CD4-positive, alpha-beta memory T cell (primary cell): ENCODE measurements at places on chromosomes 13 and 19. TPM values are rescaled to one million over a fixed set of nuclear protein-coding genes. Genes with fewer than 3 reads are reported as not detected.

DNA sequence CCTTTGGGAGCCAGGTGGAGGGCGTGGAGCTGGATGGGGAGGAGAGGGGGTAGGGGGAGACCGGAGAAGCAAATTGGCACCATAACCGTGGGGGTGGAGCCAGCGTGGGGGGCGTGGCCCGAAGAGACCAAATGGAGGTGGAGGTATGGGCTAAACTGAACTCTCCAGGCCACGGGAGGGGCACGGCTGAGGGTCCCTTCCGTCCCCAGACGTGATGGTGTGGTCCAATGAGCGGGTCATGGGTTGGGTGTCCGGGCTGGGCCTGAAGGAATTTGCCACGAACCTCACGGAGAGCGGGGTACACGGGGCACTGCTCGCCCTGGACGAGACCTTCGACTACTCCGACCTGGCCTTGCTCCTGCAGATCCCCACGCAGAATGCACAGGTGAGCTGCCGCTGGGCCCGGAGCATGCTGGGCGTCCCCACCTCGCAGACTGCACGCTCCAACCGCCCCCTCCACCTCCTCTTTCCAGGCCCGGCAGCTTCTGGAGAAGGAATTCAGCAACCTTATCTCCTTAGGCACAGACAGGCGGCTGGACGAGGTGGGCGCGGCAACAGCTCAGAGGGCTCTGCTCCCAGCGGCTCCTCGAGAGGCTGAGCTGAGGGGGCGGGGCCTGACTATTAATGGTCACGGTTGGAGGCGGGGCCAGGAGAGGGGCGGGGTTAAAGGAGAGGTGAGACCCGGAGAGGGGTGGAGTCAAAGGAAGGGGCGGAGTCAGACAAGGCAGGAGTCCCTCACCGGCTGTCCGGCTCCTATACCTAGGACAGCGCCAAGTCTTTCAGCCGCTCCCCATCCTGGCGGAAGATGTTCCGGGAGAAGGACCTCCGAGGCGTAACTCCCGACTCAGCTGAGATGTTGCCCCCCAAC lies 6.2 kb downstream of the HRC start:
- H3K4me1 ChIP-seq: peaks cover 46% of the 10 kb centered on the region
- H3K27ac ChIP-seq: no peak overlapping the region
- H3K36me3 ChIP-seq: no peaks in the 10 kb centered on the region

Gene ERICH6B
- total RNA-seq: not detected

DNA sequence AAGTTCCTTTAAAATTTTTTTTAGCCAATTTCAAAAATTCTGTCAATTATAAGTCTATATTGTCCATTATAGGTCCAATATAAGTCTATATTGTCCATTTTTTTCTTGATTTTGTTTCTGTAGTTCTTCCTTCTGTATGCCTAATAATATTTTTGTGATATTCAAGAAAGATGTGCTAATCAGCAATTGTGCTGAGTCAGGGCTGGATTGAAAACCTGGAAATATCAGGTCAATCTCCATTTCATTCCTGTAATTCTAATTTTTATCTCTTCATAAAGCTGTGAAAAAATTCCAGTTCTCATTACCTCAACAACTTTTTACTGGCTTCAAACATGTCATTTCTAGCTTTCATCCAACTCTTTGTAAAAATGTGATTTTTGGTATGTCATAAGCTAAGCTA lies 353.7 kb downstream of the SLITRK6 start:
- no peaks in the 10 kb centered on the region for H3K27me3 ChIP-seq
- no peak overlapping the region for H3K27ac ChIP-seq
- no peak for DNase-seq
- no peaks in the 10 kb centered on the region for H3K36me3 ChIP-seq

DNA sequence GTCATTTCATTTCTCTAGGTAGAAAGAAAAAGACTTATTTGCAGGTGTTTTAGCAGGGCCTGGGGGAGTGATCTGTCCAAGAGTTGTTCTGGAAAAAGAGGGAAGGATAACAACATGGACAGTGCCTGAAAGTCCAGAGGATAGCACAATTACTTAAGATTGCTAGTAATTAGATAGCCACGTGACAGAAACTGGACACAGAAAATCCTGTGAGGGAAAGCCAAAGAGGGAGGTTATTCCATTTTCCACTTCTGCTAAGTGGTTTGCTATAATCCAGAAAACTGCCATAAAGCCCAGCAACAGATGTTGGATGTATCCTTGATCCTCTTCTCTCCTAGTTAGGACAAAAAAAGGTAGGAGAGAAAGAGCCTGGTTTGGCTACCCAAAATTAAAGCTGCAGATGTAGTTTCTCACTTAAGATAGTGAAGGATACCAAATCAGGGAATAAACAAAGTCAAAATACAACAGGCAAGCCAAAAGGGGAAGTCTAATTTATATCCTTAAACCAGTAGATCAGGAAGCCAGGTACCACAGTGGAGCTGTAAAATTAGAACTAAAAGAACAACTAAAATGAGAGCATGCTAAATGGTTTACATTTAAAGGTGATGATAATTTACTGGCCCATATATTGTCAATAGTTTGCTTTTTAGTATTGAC lies 140.2 kb downstream of the VWA8 start:
- H3K27me3 ChIP-seq: no peaks in the 10 kb centered on the region
- no peak for DNase-seq
- no peak overlapping the region for H3K27ac ChIP-seq
- H3K4me1 ChIP-seq: no peaks in the 10 kb centered on the region
- no peak overlapping the region for H3K4me3 ChIP-seq

Gene KLF5
- total RNA-seq: 5.4 TPM

DNA sequence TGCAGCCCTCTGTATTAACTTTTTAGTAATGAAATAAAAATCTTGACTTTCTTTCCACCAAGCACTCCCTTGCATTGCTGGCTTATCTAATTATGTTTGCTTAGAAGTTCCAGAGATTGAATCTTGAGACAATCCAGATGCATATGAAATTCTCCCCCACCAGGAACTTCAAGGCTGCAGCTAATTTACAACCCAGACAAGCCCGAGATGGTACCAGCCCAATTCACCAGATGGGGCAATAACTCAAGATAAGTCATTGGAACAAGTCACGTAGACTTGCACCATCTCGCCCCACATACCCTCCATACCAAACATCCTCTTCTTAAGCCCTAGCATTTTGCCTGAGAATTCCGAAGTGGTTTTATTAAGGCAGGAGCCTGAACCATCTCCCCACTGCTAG lies 29.0 kb downstream of the UTP14C start:
- no peaks in the 10 kb centered on the region for H3K36me3 ChIP-seq
- no peak overlapping the region for H3K27ac ChIP-seq
- H3K4me1 ChIP-seq: no peaks in the 10 kb centered on the region
- no peak overlapping the region for H3K4me3 ChIP-seq
- no peaks in the 10 kb centered on the region for H3K27me3 ChIP-seq

- H3K4me3 ChIP-seq: no peak overlapping the region
- no peak overlapping the region for H3K27ac ChIP-seq
- H3K36me3 ChIP-seq: no peaks in the 10 kb centered on the region
- no peaks in the 10 kb centered on the region for H3K4me1 ChIP-seq
Measured at GRCh38 chr19:39270036-39270871, 2.1 kb downstream of the IFNL2 start.

DNA sequence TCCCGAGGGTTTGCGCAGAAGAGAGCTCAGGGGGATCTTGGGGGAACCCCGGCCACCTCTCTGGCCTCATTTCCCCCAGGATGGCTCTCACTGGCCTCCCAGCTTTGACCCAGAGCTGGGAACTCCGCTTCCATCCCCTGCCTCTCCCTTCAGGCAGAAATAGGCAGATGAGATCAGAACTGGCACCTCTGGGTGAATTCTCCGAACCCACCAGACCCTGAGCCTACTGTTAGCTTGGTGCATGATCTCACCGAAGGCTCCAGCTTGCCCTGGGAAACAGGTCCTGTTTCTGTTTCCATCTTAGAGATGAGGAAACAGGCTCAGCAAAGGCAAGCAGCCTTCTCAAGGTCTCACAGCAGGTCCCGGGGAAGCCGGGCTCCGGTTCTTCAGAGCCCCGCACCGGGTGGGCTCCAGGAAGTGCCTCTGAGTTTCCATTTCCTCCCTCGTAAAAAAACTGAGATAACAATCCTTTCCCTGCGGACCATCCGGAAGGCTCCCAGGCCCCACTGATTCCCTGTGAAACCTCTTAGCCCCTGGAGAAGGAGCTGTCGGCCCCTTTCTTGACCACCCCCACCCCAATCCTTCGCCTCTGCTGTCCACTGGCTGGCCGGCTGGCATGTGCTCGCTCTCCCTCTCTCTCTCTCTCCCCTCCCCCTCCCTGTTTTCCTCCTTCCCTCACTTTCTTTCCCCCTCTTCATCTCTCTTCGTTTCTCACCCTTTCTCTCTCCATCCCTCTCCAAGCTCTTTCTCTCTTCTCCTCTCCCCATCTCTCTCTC lies 2.1 kb downstream of the NECTIN2 start:
- DNase-seq: no peak
- H3K4me1 ChIP-seq: peaks cover 31% of the 10 kb centered on the region
- peaks cover 9% of the 10 kb centered on the region for H3K27me3 ChIP-seq

- no peaks in the 10 kb centered on the region for H3K4me1 ChIP-seq
- H3K36me3 ChIP-seq: no peaks in the 10 kb centered on the region
- H3K4me3 ChIP-seq: no peak overlapping the region
- H3K27ac ChIP-seq: no peak overlapping the region
- no peaks in the 10 kb centered on the region for H3K27me3 ChIP-seq
Measured at GRCh38 chr13:67147342-67148133, 82.6 kb downstream of the PCDH9 start.

DNA sequence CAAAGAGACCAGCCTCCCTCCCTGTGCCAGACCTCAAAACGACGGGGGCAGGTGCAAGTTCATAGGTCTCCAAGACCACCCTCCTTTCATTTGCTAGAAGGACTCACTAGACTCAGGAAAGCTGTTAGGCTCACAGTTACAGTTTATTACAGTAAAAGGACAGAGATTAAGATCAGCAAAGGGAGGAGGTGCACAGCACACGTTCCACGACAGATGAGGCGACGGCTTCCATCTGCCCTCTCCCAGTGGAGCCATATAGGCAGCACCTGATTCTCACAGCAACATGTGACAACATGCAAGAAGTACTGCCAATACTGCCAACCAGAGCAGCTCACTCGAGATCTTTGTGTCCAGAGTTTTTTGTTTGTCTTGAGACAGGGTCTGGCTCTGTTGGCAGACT lies 9.4 kb upstream of the CEACAM19 start:
- H3K4me3 ChIP-seq: no peak overlapping the region
- no peaks in the 10 kb centered on the region for H3K36me3 ChIP-seq
- DNase-seq: no peak
- no peaks in the 10 kb centered on the region for H3K27me3 ChIP-seq
- no peak overlapping the region for H3K27ac ChIP-seq
